Retinal pigment epithelial cell (primary cell): ENCODE measurements at places on chromosomes 13 and 19.

DNA sequence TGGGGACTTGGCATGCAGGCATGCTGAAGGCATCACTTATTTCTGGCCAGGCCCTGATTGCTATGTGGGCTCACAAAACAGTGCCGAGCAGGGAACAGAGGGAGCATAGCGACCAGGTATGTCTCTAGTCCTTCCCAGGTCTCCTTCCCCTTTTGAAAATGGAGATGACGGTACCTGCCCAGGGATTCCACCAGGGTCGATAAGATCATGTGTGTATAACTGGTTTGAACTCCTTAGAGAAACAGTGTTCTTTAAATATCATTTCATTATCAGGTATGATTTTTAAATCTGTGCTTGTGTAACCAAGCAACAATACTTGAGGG is 280.6 kb downstream of the FOXO1 start:
- DNase-seq, result no peak

GRCh38 chr13:106036870-106037269 is 498.6 kb downstream of the EFNB2 start:
- DNase-seq, result no peak

DNA sequence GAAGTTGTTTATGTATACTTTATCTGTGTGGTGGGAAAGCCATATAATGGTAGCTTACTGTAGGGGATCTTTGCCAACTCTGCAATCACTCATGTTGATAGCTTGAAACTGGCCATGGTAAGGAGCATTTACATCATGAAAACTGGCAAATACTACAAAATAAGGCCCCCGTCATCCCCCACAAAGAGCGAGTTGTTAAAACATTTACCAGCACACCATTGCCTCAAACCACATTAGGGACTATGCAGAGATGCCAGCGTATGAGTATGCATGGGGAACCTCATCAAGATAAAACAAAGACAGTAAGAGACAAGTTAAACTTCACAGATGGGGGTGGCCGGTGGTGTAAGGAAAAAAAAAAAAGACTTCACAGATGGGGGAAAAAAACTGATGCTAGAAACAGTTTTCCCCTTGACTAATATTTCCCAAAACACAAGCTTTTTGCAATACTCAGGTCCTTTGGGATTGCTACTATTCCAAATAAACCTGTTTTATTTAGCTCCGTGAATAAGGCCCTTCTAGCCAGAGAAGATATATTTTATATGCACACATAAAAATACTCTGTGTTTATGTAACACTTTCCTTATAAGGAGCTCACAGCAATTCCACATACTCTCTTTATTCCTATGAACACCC is 70.6 kb upstream of the SERP2 start:
- no peak for DNase-seq

DNA sequence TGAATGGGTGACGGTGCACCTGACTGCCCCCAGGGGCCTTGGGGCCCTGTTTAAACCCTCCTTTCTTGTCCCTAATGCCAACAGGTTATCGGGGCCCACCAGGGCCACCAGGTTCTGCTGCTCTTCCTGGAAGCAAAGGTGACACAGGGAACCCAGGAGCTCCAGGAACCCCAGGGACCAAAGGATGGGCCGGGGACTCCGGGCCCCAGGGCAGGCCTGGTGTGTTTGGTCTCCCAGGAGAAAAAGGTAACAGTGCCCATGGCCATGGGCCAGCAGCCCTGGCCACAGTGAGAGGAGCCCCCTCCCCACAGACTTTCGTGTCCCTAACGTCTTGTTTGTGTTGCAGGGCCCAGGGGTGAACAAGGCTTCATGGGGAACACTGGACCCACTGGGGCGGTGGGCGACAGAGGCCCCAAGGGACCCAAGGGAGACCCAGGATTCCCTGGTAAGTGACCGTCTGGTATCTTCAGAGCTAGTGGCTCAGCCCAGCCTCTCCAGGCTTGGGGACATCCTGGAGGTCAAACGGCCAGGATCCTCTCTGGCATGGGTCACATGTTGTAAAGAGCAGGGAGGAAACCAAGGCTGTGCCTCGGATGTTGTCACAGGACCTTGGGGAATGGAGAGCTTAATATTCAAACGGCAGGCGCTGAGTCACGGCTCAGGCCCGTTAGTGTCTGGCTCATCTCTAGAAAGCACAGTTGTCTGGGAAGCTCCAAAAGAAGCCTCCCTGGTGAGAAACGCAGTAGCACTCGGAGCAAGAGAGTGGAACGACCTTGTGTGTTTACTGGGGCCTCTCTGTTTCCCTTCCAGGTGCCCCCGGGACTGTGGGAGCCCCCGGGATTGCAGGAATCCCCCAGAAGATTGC is 58.3 kb downstream of the RAB20 start:
- no peak for DNase-seq

DNA sequence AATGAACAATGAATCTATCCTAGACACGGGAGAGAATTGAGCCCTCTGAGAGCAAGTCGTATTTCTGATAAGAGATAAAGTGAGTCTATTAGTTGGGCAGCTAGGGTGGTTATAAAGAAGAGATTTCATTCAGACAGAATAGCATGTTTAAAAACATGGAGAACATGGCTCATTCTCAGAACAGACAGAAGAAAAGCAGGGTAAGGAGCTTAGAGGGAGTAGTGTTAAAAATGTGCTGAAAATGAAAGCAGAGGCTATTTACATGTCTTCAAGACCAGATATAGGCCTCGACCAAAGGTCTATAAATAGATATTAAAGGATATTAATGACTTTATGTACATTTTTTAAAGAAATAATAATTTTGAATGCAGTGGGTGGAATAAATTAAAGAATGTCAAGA is 149.5 kb downstream of the SLITRK1 start:
- DNase-seq, result no peak

DNA sequence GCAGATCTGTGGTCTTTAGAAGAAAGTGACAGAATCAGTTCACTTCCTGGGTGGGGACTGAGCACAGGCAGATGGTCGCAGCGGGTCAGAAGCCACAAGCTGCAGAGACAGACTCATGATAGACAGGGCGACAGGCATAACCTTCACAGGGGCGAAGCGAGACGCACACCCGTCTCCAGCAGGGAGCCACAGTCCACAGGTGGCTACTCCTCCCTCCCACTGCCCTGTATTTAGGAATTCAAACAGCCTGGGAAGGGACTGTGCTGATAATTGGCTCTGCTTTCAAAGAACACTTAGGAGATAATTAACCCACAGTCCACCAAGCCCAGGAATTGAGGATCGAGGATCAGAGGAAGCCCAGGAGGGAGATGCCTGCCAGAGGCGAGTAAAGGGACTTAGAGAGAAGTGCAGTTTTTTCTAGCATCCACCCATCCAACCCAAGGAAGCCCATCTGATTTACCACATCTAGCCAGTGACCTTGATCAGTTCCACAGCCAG is 23.2 kb downstream of the RFX2 start:
- DNase-seq, result no peak

DNA sequence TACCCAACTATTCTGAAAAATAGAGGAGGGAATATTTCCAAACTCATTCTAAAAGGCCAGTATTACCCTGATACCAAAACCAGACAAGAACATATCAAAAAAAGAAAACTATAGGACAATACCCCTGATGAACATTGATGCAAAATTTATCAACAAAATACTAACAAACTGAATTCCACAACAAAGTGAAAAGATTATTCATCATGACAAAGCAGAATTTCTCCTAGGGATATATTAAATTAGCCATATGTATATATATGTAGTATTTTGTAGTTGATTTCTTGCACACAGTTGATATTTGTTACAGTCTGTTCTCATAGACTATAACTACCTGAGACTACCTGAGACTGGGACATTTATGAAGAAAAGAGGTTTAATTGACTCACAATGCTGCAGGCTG is 495.0 kb upstream of the SPRY2 start:
- no peak for DNase-seq

GRCh38 chr13:106299621-106300020 is 235.8 kb downstream of the EFNB2 start:
- no peak for DNase-seq
